ENCODE measurements at places on chromosomes 13 and 19. TPM values are rescaled to one million over a fixed set of nuclear protein-coding genes. Genes with fewer than 3 reads are reported as not detected.

The IGFLR1 gene
- 4.2 TPM for total RNA-seq

GRCh38 chr19:53873773-53874605, 6.3 kb downstream of the MYADM start:
- DNase-seq, result no peak

GRCh38 chr13:107713314-107713713, 502.0 kb downstream of the LIG4 start:
- DNase-seq, result no peak

The SIX5 gene
- total RNA-seq, result 5.6 TPM

DNA sequence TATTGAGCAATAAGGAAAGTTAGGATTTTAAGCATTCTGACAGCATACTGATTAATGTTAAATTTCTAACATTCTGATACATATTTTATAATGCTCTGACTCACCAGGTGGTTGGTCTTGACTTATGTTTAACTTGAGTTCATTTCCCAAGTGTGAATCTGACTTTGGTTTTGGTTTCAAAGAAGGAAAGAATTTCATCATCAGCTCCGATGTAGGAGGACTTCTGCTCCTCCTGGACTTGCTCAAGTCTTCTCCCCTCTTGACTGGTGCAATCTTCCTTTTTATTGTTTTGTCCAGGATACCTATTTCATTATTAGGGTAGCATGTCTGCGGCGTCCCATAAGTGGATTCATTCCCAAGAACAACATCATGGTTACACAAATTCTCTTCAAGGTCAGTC, 141.3 kb downstream of the RNF17 start:
- DNase-seq, result no peak

GRCh38 chr19:34265221-34265650, 10.9 kb downstream of the GARRE1 start:
- peak; percentile 71 for DNase-seq

The BRSK1 gene
- total RNA-seq, result 1.1 TPM

The CERS4 gene
- total RNA-seq, result not detected

The LILRA5 gene
- not detected for total RNA-seq

All from RPMI7951 (cell line).